ENCODE measurements at places on chromosomes 5 and 9. TPM values are rescaled to one million over a fixed set of nuclear protein-coding genes. Genes with fewer than 3 reads are reported as not detected.

The CCL27 gene
- total RNA-seq, result not detected

The CDHR2 gene
- total RNA-seq, result not detected

The NUTM2G gene
- not detected for total RNA-seq

The C9orf153 gene
- total RNA-seq, result not detected

The SOHLH1 gene
- not detected for total RNA-seq

The SPEF2 gene
- total RNA-seq, result 1.1 TPM

The FOXD4L3 gene
- not detected for total RNA-seq

The NPR3 gene
- 21.8 TPM for total RNA-seq

The ROPN1L gene
- total RNA-seq, result 0.32 TPM

Data from cardiac atrium fibroblast (primary cell).